Stimulated activated CD4-positive, alpha-beta T cell treated with anti-CD3 and anti-CD28 coated beads, Interleukin-1b, Interleukin-23, amount 100 ng/mL, for 24 hours (primary cell): ENCODE measurements at places on chromosomes 5 and 9.
A peak's percentile ranks its signal among the peaks of the same experiment; 100 is the strongest.

GRCh38 chr5:150307617-150308426 lies 5.1 kb upstream of the ARSI start:
- no peak for DNase-seq

- DNase-seq: no peak
Observed at GRCh38 chr9:120423812-120424211, 156.2 kb downstream of the CDK5RAP2 start.

DNA sequence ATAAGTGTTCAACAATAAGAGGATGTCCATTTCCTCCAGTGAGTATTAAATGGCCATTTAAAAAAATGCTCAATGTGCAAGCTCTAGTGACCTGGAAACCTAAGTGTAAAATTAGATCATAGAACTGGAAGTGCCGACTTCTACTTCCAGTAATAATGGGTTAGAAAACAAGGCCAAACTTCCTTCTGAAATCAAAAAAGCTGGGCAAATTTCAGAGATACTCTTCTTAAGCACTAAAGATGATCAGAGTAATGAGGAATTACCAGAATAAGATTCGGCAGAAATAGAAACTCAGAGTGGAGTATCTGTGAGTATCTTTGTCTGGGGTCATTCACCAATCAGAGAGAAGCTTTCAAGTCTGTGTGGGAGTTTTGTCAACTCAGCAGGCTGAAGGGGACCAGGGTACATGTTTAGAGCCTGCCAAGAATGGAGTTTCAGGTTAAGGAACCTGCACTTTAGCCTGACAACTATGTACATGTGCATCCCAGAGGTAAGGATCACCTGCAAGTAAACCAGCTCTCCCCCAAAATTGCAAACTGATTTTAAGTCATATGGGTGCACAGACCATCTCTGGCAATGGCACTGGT lies 17.1 kb downstream of the FCN2 start:
- DNase-seq: no peak

DNA sequence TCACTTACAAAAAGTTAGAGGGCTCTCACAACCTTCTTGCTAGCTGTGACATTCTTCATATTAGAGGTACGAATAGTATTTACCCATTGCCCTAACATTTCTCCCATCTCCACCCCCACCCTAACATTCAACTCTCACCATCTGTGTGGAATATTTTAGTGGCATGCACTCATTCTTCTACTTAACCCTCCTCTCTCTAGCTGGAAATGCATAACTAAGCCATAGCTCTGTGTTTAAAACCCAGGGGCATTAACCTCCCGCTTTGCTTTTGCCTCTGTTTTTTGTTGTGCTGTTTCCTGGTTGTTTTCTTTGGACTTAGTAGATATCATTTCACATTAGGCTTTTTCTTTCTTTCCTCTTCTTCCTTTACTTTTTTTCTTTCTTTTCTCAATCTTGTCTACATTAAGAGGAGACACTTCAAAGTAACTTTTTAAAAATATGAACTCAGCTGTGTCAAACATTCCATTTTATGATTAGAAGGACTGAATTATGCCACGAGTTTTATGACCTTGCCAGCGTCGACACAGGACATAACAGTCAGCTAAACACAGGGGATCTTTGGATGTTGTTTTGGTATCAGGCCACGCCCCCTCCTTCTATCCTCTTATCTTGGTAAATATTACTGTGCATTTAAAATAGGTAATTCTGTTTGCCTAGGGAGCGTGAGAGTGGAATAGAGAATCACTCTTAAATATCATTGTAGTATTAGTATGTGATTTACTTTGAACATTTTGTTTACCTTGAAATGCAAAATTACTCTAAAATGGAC lies 236.0 kb downstream of the CD180 start:
- DNase-seq: no peak

DNA sequence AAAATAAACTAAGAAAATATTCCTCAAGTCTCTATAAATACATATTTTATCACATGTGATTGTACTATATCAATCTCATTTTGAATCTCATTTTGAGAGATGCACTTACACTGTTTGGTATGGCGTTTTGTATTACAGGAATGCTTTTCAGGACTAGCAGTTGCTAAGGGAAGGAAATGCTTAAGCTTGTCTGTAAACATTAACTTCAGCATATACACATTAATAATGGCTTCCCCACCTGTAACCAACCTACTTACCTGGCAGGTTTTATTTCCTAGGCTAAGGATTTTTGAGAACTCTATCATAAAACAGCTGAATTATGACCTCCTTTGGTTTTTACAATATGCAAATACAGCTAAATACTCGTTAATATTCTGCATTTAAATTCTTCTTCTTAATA lies 141.0 kb upstream of the GRHPR start:
- DNase-seq: no peak

DNA sequence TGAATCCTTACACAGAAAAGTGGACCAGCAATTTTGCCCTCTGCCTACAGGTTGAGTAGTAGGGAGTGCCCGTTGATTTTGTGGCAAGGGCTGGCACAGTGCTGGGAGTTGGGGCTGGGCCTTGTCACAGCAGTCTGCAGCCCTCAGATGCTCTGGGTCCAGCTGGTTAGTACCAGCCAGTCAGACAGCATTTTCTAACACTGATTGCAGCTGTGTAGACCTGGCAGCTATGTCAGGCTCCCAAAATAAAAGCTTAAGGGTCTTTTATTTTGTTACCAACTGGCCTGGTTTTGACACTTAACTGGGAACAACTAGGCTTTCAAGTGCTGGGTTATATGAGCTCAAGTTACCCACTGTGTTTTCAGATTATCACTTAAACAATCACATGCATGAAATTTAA lies 57.7 kb downstream of the MAT2B start:
- DNase-seq: no peak

DNA sequence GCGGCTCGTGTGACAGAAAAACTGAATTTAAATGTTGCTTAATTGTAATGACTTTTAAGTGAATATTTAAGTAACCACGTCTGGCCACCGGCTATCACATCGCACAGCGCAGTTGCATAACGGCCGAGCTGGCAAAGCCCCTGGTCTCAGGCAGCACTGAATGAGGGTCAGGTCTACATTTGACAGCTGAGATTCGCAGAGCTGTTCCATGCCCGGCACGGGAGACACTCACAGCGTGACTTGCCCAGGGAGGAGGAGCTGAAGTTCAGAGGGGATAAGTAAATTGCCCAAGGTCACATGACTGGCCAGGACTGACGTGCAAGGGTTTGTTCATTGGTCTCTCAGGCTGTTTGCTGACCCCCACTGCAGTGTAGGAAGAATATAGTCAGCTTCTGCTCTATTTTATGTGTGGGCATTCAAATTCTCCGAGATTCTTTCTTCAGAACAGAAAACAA lies 17.4 kb upstream of the COL5A1 start:
- no peak for DNase-seq

DNA sequence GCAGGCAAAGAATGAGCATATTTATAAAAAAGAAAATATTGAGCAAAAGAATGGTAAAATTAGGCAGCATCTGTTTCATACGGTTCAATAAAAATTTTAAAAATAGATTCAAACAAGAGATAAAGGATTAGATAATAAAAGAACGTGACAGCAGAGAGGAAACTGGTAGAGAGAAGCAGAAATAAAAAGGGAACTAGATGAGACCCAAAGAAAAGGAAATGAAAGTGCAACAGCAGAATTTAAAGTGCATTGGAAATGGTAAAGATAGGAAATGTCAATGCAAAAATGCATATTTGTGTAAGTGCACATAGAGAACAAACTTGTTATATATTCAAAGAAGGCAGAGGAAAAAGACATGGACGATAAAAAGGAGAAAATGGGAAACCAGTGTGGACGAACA lies 70.2 kb downstream of the SUSD1 start:
- no peak for DNase-seq

DNA sequence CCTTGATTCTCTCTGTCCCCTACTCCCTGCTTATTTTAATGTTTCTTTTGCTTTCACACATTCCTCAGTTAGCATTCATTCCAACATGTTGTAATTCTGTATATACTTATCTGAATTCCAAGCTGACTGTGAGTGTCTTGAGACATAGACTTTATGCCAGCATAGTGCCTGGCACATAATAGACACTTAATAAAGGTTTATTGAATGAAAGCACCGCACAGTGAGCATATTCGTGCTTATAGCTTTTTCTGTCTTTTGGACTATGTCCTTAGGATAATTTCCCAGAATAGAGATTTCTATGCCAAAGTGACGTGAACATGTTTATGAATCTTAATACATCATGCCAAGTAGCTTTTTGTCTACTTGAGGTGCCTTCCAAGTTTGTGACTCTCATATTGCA lies 174.6 kb downstream of the CD180 start:
- no peak for DNase-seq

- DNase-seq: no peak
Observed at GRCh38 chr5:124995421-124995820, 249.0 kb upstream of the ZNF608 start.

- DNase-seq: no peak
Observed at GRCh38 chr5:126808521-126808988, 31.6 kb downstream of the LMNB1 start.

- no peak for DNase-seq
Observed at GRCh38 chr5:9505225-9505624, 40.6 kb downstream of the SEMA5A start.

DNA sequence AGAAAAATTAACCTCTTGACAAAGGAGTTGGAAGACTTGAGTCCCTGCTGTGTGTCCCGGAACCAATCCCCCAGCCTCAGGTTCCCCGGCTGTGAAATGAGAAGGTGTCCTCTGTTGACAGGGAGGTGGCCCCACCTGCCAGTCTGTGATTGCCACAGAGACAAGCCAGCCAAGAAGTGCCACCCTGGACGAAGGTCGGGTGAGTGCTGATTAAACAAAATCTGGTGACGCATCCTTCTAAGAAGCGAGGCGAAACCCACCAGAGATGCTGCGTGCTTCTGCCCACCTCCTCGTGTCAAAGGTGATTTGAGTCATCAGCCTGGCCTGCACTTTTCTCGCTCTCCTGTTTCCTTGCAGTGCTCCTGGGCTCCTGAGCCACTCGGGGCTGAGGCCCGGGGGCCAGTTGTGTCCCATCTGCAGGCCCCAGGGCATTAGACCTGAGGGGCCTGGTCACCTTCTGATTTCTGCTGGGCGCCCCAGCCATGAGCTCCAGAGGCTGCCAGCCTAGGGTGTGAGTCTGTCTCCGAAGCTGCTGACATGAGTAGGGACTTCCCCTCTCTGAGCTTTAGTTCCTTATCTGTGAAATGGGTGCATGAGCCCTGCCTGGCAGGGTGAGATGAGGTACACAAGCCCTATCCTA lies 28.7 kb downstream of the NEK6 start:
- peak; percentile 21 for DNase-seq

GRCh38 chr9:19018201-19018600 lies 14.8 kb downstream of the SAXO1 start:
- no peak for DNase-seq

- no peak for DNase-seq
Observed at GRCh38 chr9:37497320-37497719, 11.6 kb downstream of the POLR1E start.

GRCh38 chr5:177443144-177443983 lies 3.2 kb upstream of the PRR7 start:
- DNase-seq: no peak

DNA sequence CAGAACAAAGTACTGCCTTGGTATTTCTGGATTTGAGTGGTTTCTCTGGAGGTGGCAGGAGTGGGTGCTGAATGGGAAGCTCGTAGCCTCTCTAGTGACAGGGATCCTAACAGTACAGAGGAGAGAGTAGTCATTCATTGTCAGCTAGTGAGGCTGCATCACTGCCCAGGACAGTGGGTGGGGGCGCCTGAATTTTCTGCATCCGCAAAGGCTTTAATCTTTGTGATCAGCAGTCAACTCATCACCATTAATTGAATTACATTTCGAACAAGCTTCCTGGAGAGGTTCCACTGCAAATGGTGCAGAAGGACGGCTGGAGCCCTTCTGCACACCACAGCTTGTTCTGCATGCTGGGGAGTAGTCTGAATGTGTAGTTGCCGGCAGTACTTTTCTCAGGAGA lies 77.5 kb downstream of the HSPA4 start:
- DNase-seq: no peak

- no peak for DNase-seq
Observed at GRCh38 chr9:3906437-3907213, 380.8 kb upstream of the RFX3 start.

DNA sequence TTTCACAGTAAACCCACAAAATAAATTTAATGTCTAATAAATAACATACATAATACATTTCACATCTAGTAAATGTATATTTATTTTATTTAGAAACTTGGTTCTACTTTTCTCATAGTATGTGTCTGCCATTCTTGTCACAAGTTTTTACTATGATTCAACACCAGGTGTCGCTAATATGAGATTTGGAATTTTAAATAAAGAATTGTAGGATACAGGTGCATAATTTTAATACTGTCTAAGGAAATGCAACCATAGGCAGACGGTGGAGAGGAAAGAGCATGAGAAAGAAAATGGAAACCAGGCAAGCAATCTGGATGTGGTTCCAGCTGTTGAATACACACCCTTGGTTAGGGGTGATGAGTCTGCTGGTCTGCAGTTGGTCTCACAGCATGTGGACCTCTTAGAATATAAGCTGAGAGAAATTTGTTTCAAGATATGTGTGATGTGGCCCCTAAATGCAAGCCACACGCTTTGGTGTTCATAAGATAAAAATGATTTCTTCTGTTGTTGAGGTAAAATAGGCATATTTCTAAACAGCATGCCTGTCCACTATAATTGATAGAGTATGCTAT lies 114.7 kb upstream of the TXNDC8 start:
- no peak for DNase-seq

- DNase-seq: no peak
Observed at GRCh38 chr5:58117542-58117941, 342.3 kb downstream of the PLK2 start.

- no peak for DNase-seq
Observed at GRCh38 chr5:24347158-24347557, 297.6 kb downstream of the CDH10 start.

GRCh38 chr9:19255821-19256220 lies 25.3 kb downstream of the DENND4C start:
- DNase-seq: no peak

DNA sequence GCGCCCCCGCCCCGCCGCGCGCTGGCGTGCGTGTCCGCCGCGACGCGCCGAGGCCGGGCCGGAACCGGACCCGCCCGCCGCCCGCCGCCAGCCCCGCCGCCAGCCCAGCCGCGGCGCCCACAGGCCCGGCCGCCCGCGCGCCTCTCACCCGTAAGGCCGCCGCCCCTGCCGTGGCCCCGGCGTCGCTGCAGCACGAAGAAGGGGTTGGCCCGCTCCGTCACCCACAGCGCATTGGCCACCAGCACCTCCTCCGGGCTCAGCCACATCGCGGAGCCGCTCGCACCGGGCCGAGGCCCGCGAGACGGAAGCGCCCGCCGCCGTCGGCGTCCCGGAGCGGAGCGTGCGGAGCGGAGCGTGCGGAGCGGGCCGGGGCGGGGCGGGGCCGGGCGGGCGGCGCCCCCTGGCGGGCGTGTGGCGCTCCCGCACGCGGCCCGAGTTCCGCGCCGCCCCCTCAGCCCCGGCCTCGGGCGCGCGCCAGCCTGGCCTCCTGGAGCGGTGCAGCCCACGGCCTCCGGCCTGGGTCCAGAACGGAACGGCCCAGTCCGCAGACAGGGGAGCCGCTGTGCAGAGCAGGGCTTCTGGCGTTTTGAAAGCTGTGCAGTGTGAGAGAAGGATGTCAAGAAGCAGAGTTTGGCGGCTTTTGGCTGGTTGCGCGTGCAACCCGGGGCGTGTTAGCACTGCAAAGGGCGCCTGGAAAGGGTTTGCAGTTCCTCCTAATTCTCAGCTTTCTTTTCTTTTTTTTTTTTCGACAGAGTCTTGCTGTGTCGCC lies at the start of gene TBC1D9B:
Gene TBC1D9B (minus strand): TSS at position 342 of the 769 bp plus-strand sequence. CDS start 76 bp downstream, at position 266.
- DNase-seq: peak; percentile 50

GRCh38 chr9:124518116-124518515 lies 10.9 kb upstream of the NR5A1 start:
- DNase-seq: no peak

- DNase-seq: no peak
Observed at GRCh38 chr5:143105216-143105905, 298.1 kb downstream of the NR3C1 start.
